Iris pigment epithelial cell (primary cell): ENCODE measurements at places on chromosomes 5 and 9.

- peak; percentile 57 for DNase-seq
Observed at GRCh38 chr5:53930457-53930856, 370.0 kb downstream of the NDUFS4 start.

DNA sequence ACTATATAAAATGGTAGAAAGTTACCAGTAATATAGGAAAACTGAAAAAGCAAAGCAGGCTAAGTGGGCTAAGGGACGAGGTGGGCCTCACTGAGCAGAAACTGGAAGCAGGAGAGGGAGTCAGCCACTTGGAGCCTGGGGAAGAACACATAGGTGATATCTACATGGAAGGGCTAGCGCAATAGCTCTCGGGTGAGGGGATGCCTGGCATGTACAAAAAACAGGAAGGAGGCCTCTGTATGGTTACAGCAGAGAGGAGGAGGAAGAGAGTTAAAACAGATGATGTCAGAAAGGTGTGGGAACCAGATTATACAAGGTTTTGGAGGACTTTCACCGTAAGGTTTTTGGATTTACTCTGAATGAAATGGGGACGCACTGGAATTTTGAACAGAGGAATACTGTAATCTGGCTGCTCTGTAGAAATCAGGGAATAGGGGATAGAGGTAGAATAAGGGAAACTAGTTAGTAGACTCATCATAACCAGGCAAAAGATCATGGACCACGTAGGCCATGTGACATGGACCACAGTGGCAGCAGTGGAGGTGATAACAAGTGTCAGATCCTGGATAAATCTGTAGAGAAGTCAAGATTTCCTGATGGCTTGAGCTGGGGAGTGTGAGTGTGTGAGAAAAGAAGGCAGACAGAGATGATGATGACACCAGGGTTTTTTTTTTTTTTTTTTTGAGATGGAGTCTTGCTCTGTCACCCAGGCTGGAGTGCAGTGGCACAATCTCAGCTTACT is 52.5 kb downstream of the FNBP1 start:
- DNase-seq = no peak

GRCh38 chr5:159749146-159749545 is 167.1 kb upstream of the ADRA1B start:
- no peak for DNase-seq

DNA sequence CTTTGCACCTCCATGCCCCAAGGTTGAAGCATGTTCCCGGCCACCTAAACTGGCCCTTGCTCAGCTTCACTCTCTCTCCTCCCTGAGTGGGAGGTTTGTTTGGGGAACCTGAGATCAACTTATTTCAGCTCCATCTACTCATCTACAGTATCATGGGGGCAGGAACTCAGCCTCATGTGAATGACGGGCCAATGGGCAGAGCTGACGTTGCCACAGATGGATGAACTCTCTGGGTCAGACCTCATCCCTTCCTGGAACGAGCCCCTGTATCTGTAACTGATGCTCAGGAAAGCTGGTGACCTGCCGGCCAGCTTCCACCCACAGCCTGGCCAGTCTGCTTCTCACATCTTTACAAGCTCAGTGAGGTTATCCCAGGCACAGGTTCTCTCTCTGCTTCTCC is 369.6 kb downstream of the IRX2 start:
- DNase-seq = no peak

- no peak for DNase-seq
Observed at GRCh38 chr5:19496056-19496455, 491.9 kb downstream of the CDH18 start.

- DNase-seq = no peak
Observed at GRCh38 chr9:35790025-35790384, 1.4 kb upstream of the NPR2 start.

DNA sequence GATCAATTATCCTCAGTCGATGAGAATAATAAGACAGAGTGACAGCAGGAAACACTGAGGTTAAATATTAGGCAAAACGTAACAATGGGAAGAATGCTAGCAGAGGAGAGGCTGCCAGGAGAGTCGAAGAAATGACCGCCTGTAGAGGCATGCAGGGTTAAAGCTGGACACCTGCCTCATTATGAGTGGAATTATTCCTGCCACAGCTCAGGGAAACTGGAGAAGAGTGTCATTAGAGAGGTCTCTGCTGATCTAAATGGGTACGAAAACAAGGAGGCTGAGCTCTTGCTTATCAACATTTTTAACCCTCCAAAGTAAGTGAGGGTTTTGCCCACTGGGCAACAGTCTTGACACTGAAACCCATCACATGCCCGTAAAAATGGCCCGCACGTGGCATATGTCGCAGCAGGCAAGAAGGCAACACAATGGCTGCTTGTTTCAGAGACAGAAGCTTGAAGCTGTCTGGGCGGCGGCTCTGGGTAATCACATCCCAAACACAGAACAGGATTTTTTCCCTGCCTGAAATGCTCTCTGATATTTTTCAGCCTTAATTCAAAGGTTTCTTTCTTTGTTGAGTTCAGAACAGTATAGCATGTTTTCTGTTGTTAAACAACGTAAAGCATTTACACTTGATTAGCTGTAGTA is 118.7 kb downstream of the MED27 start:
- no peak for DNase-seq

GRCh38 chr9:97411440-97411788 is 482 bp upstream of the TDRD7 start:
- no peak for DNase-seq

DNA sequence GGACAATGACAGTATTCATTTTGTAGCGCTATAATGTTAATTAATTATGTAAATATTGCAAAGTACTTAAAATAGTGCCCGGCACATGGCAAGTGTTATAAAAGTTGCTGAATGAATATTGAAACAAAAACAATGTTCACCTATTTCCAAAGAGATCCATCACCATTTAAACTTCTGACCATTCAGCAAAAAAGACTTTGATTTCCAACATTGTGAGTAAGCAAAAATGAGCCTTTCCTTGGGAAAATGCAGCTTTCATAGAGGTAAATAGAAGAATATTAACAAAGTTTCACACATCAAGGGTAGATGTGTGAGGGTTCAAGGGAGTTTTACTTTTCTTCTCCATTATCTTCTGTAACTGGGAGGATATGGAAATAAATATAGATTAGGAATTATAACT is 1089.4 kb upstream of the C9orf72 start:
- DNase-seq = no peak
